ENCODE measurements at places on chromosomes 11 and 22.

DNA sequence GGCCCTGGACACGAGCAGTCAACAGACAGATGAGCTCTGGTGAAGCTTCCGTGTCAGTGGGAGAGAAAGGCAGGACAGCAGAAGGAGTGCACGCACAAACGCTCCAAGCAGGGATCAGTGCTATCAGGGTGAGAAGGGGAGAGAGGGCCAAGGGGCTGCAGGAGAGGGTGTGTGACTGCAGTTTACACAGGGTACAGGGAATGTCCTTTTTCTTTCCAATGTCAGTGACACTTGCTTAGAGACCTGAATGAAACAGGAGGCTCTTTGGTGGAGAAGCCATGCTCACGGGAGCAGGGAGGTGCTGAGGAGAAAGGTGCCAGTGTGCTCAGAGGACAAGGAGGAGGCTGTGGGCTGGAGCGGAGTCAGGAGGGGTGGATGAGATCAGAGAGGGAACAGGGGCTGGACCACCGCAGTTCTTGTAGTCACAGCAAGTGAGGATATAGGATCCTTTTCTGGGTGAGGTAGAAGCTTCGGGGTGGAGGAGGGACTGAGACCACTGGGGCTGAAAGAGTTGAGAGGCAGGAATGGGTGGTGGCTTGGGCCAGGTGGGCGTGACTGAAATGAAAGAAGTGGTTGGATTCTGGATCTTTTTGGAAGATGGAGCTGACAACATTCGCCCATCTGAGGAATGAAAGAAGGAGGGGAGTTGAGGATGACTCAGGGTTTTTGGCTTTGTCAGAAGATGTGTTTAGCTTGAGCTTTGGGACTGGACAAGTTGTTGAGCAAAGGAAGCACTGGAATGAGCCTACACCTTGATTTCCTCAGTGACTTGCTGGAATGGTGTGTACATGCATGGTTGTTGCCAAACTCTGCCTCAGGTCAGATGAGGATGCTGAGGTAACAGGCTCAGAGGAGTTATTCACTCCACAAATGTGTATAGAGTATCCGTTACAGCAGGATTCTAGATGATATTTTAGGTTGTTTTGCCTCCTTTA lies 87.9 kb downstream of the ADAMTS15 start:
- H3K27me3 ChIP-seq = peaks cover 25% of the 10 kb centered on the region
- H3K27ac ChIP-seq = no peak overlapping the region
- DNase-seq = no peak
- no peaks in the 10 kb centered on the region for H3K4me1 ChIP-seq

- H3K36me3 ChIP-seq = no peaks in the 10 kb centered on the region
- H3K27me3 ChIP-seq = no peaks in the 10 kb centered on the region
- no peak overlapping the region for H3K4me3 ChIP-seq
- no peaks in the 10 kb centered on the region for H3K4me1 ChIP-seq
Measured at GRCh38 chr11:27401280-27401832, 38.3 kb upstream of the CCDC34 start.

DNA sequence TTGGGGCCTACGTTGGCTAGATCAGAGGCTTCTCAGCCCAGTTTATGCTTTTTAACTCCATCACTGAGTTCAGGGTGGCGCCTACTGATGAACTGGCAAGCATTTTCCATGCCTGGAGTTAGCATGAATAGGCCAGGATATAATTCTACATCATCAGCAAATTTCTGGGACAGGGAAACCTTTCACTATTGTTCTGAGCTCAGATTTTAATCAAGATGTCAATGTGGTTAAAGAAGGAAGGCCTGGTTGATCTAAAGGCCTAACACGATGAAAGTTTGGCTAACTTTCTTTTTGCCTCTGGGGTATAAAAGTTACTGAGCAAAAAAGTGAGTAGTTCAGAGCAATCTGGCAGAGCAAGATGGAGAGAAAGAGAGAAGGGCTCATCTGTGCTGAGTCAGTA lies 21.7 kb upstream of the IFITM3 start:
- no peaks in the 10 kb centered on the region for H3K36me3 ChIP-seq
- DNase-seq = no peak
- H3K4me1 ChIP-seq = no peaks in the 10 kb centered on the region
- H3K27ac ChIP-seq = no peak overlapping the region

GRCh38 chr11:27293515-27294417 lies 69.2 kb downstream of the CCDC34 start:
- H3K4me3 ChIP-seq = no peak overlapping the region
- no peaks in the 10 kb centered on the region for H3K4me1 ChIP-seq
- H3K27me3 ChIP-seq = no peaks in the 10 kb centered on the region
- no peak overlapping the region for H3K27ac ChIP-seq
- no peaks in the 10 kb centered on the region for H3K36me3 ChIP-seq
- no peak for DNase-seq

- no peak for DNase-seq
- no peaks in the 10 kb centered on the region for H3K36me3 ChIP-seq
- peaks cover 72% of the 10 kb centered on the region for H3K4me1 ChIP-seq
- no peak overlapping the region for H3K4me3 ChIP-seq
Measured at GRCh38 chr11:61598886-61599868, 18.3 kb upstream of the SYT7 start.

DNA sequence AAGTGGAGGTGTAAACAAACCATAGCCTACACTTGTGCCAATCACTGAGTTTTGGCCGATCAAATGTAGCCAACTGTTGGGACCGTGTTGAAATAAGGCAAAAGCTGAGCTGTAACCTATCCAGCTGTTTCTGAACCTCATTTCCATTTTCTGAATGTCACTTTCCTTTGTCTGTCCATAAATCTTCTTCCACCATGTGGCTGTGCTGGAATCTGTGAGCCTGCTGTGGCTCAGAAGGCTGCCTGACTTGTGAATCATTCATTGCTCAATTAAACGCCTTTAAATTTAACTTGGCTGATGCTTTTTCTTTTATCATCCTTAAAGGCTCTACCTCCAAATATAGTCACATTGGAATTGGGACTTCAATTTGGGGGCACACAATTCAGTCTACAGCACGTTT lies 203.1 kb upstream of the MPPED2 start:
- no peaks in the 10 kb centered on the region for H3K4me1 ChIP-seq
- no peak overlapping the region for H3K27ac ChIP-seq

DNA sequence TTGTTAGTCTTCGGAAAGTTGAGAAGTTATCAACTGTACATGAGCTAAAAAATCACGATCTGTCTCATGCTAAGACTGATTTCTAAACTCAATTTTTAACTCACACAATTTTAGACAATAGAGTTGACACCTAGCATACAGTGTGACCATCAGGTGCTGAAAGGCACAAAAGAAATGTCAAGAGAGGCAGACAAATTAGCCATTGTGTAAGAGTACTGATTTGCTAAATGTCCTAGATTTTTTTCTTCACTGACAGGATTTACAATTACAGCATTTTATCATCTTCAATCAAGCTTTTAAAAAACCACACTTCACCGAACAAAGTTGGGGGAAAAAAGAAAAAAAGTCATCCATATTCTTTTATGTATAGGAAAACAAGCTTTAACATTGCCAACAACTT lies 7.0 kb downstream of the LGR4 start:
- no peaks in the 10 kb centered on the region for H3K36me3 ChIP-seq
- no peak for DNase-seq
- peaks cover 14% of the 10 kb centered on the region for H3K4me1 ChIP-seq
- no peak overlapping the region for H3K4me3 ChIP-seq
- H3K27me3 ChIP-seq = no peaks in the 10 kb centered on the region
- no peak overlapping the region for H3K27ac ChIP-seq

DNA sequence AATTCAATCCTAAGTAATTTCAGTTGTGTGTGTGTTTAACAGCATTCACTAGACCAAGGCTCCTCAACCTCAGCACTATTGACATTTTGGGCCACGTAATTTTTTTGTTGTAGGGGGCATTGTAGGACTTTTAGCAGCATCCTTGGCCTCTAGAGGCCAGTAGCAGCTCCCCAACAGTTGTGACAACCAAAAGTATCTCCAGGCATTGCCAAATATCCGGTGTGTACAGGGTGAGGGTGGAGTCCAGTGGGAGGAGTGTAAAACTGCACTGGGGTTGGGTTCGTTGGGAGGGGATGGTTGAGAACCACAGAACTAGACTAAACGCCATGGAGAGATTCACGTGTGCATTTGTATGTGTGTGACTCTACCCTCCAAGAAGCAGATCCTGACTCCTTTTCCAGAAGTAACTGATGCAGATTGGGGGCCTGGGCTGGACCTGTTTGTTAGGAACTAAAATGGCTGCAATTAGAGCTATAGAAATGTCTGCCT lies 5.9 kb upstream of the PHF21A start:
- peak; percentile 84 for DNase-seq
- H3K27ac ChIP-seq = peak overlapping the region; percentile 9
- no peaks in the 10 kb centered on the region for H3K36me3 ChIP-seq
- H3K27me3 ChIP-seq = no peaks in the 10 kb centered on the region
- H3K4me1 ChIP-seq = peaks cover 11% of the 10 kb centered on the region
- no peak overlapping the region for H3K4me3 ChIP-seq

DNA sequence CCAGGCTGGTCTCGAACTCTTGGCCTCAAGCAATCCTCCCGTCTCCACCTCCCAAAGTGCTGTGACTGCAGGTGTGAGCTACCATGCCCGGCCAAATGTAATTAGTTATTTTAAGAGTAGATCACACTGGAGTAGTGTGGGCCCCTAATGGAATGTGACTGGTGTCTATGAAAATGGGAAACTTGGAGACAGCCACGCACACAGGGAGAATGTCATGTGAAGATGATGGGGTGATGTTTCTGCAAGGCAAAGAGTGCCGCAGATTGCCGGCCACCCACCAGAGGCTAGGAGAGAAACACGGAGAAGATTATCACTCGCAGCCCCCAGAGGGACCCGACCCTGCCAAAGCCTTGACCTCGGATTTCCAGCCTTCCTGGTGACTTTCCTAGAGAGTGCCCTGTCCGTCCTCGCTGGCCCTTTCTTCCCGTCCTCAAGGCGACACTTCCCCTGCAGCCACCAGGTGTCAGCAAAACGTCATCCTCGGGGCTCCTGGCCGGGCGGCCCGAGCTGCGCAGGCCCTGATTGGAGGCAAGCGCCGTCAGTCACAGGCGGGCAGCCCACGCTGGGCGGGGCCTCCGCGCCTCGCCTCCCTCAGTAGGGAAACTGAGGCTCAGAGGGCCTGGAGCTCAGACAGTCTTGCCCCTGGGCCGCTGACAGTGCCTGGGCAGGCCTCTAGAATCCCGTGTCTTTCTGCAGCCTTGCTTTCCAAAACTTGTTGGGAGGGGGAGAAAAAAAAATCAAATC lies 16.3 kb downstream of the CRYBB2 start:
- H3K4me3 ChIP-seq = no peak overlapping the region
- H3K27me3 ChIP-seq = 0 out of 2 replicates have a peak, but pooled peaks cover 3% of the 10 kb centered on the region
- H3K27ac ChIP-seq = no peak overlapping the region
- peak; percentile 84 for DNase-seq
- peaks cover 4% of the 10 kb centered on the region for H3K4me1 ChIP-seq
- no peaks in the 10 kb centered on the region for H3K36me3 ChIP-seq

GRCh38 chr11:43868852-43869567 lies 11.6 kb upstream of the ALKBH3 start:
- H3K27ac ChIP-seq = no peak overlapping the region
- no peaks in the 10 kb centered on the region for H3K36me3 ChIP-seq
- DNase-seq = no peak
- H3K27me3 ChIP-seq = peaks cover 28% of the 10 kb centered on the region

GRCh38 chr11:107777110-107777509 lies 65.3 kb upstream of the SLN start:
- H3K36me3 ChIP-seq = no peaks in the 10 kb centered on the region
- no peak for DNase-seq
- H3K4me3 ChIP-seq = no peak overlapping the region
- no peaks in the 10 kb centered on the region for H3K4me1 ChIP-seq
- H3K27me3 ChIP-seq = no peaks in the 10 kb centered on the region

DNA sequence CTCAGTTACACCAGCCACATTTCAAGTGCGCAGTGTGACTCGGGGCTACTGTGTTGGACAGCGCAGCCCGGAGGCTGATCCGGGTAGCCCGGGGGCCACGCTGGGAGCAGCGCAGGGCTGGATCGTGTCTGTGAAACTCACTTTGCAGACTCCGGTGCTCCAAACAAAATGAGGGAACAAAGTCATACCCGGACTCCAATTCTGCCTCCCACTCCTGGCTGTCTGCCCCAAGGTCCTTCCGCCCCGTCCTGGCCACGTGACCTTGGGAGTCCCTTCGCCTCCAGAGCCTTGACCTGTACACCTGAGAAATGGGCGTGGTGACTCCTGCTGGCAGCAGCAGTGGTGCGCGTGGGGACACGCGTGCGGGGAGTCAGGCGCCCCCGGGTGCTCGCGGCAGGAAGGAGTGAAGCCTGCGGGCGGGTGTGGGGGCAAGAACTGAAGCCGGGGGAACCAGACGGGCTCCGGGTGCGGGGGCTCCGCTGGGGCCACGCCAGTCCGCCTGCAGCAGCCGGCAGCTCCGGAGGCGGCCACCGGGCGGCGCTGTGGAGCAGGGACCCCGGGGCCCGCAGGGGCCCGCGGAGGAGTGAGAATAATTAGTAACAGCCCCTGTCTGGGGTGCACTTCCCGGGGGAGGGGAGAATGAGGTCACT lies 42.4 kb downstream of the KCNJ4 start:
- H3K36me3 ChIP-seq = no peaks in the 10 kb centered on the region
- peaks cover 18% of the 10 kb centered on the region for H3K4me1 ChIP-seq
- H3K4me3 ChIP-seq = peak overlapping the region; percentile 50
- no peak for DNase-seq
- H3K27me3 ChIP-seq = no peaks in the 10 kb centered on the region

- H3K36me3 ChIP-seq = no peaks in the 10 kb centered on the region
- no peak overlapping the region for H3K27ac ChIP-seq
- no peaks in the 10 kb centered on the region for H3K4me1 ChIP-seq
- no peak overlapping the region for H3K4me3 ChIP-seq
- no peaks in the 10 kb centered on the region for H3K27me3 ChIP-seq
- DNase-seq = no peak
Measured at GRCh38 chr11:85965202-85965601, 103.7 kb downstream of the PICALM start.

GRCh38 chr11:113667801-113668200 lies 38.3 kb downstream of the TMPRSS5 start:
- no peaks in the 10 kb centered on the region for H3K27me3 ChIP-seq
- no peaks in the 10 kb centered on the region for H3K36me3 ChIP-seq
- no peak for DNase-seq

- no peak overlapping the region for H3K27ac ChIP-seq
- no peaks in the 10 kb centered on the region for H3K4me1 ChIP-seq
- no peak for DNase-seq
- H3K36me3 ChIP-seq = no peaks in the 10 kb centered on the region
Measured at GRCh38 chr11:92739041-92739440, 230.4 kb upstream of the MTNR1B start.

- no peaks in the 10 kb centered on the region for H3K36me3 ChIP-seq
- no peak overlapping the region for H3K4me3 ChIP-seq
- H3K27ac ChIP-seq = no peak overlapping the region
- H3K27me3 ChIP-seq = no peaks in the 10 kb centered on the region
- peaks cover 47% of the 10 kb centered on the region for H3K4me1 ChIP-seq
Measured at GRCh38 chr22:31241200-31241599, 29.1 kb downstream of the LIMK2 start.
